Vein endothelial cell (primary cell): ENCODE measurements at places on chromosomes 11 and 22. TPM values are rescaled to one million over a fixed set of nuclear protein-coding genes. Genes with fewer than 3 reads are reported as not detected.

Gene PRAME
- not detected in 2 replicates for total RNA-seq

Gene BRSK2
- total RNA-seq = 0.33 and 0.48 TPM in 2 replicates

Gene ESAM
- 114 and 190 TPM in 2 replicates for total RNA-seq

Gene PIWIL4
- 0.57 and 0.65 TPM in 2 replicates for total RNA-seq

Gene MS4A15
- total RNA-seq = not detected in 2 replicates

Gene PANX3
- total RNA-seq = not detected in 2 replicates

Gene GGTLC2
- not detected in 2 replicates for total RNA-seq

Gene CCDC73
- total RNA-seq = not detected in 2 replicates

Gene ALX4
- total RNA-seq = not detected in 2 replicates

Gene GLB1L3
- not detected in 2 replicates for total RNA-seq

Gene UBQLN3
- not detected in 2 replicates for total RNA-seq

Gene MYOD1
- not detected in 2 replicates for total RNA-seq

Gene SULT4A1
- 0.29 and 0.98 TPM in 2 replicates for total RNA-seq

Gene OR2D2
- 0.48 TPM in 1 of 2 replicates, not detected in the other for total RNA-seq

Gene JAML
- total RNA-seq = 0.65 TPM in 1 of 2 replicates, not detected in the other

Gene UPK3A
- not detected in 2 replicates for total RNA-seq

Gene C11orf42
- total RNA-seq = not detected in 2 replicates

Gene SPTBN2
- 31.9 and 54.9 TPM in 2 replicates for total RNA-seq

Gene TXN2
- total RNA-seq = 23.1 and 28.4 TPM in 2 replicates

Gene CSF2RB
- 15.6 and 21.6 TPM in 2 replicates for total RNA-seq

Gene OR52E1
- not detected in 2 replicates for total RNA-seq

Gene CALCA
- not detected in 2 replicates for total RNA-seq

Gene SCUBE1
- 0.96 and 0.98 TPM in 2 replicates for total RNA-seq

Gene STIP1
- total RNA-seq = 212 and 271 TPM in 2 replicates

Gene MUC15
- not detected in 2 replicates for total RNA-seq
